ENCODE measurements at places on chromosomes 2 and 18.

GRCh38 chr18:61400016-61400635 is 66.9 kb downstream of the CDH20 start:
- DNase-seq, result peak; percentile 62

- no peak for DNase-seq
Observed at GRCh38 chr2:221133941-221134340, 438.2 kb downstream of the EPHA4 start.

DNA sequence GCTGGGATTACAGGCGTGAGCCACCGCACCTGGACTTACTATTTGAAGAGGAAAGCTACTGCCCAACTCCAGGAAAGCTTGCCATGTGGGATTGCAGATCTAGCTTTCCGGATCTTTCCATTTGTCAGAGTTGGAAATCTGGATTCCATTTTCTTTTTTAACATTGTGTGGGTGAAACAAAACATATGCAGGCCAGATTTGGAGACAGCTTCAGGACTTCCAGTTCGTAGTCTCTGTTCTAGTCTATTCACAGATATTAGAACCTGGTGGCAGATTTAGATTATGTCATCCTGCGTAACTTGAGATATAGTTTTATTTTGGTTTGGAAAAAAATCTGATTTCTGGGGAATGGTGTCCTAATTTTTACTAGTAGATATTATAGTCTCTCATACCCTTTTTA is 70.5 kb downstream of the ZNF236 start:
- no peak for DNase-seq

GRCh38 chr18:44507729-44508325 is 172.9 kb upstream of the SETBP1 start:
- no peak for DNase-seq

DNA sequence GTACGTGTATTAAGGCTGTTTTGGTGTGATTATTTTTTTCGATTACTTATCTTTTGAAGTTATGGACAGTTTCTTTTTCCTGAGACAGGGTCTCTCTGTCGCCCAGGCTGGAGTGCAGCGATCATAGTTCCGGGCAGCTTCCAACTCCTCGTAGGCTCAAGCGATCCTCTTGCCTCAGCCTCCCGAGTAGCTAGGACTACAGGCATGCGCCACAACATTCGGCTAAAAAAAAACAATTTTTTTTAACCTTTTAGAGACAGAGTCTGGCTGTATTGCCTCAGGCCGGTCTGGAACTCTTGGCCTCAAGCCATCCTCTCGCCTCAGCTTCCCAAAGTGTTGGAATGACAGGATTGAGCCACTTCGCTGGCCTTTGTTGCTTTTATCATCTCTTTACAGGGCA is 945 bp downstream of the HAT1 start:
- no peak for DNase-seq

- no peak for DNase-seq
Observed at GRCh38 chr2:58895857-58896256, 654.7 kb upstream of the FANCL start.

DNA sequence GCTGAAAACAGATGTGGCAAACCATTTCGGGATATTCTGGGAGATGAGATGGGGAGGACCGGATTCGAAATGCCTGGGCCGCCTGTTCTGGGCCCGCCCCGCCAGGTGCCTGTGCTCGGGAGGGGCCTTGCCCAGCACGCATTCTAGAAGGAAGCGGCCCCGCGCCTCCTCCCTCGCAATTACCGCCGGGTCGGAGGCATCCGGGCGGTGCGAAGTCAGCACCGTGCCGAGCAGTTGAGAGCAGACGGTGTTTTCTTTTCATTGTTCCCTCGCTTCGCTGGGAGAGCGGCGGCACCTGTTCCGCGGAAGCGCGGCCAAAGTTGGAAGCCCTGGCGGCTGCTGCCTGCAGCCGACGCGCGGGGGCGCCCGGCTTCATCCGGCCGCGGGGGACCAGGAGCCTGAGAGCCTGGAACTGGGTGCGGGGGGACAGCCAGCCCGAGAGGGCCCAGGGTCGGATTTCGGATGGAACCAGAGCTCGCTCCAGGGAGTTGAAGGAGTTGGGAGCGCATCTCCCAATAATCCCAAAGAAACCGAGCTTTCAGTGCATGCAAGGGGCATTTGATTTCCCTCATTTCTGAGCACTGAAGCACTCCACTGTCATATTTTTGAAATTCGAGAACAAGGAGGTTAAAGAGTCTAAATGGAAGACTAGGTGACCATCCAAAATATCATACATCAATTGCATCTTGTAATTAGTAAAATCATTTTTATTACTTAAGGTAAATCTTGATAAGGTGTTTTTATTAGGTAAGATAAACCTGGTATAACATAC is 241.8 kb upstream of the RAB12 start:
- DNase-seq, result peak; percentile 80

DNA sequence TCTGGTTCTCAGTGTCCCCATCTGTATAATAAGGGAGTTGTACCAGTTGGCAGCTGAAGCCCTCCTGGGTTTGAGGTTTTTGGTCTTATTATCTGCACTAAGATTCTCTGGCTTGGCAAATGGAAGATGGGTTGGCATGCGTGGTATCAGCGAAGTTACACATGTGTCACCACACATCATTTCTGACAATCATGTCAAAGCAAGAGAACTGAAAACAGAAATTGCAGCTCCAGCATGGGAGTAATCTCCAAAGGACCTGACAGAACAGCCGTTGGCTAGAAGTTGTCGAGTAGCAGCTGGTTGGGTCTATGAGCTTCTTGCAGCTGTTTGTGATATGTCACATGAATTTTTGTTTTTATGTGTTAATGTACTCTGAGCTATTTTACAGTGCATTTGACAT is 317.4 kb downstream of the SLC4A3 start:
- no peak for DNase-seq

GRCh38 chr2:201950606-201951005 is 83.0 kb upstream of the FZD7 start:
- peak; percentile 70 for DNase-seq

DNA sequence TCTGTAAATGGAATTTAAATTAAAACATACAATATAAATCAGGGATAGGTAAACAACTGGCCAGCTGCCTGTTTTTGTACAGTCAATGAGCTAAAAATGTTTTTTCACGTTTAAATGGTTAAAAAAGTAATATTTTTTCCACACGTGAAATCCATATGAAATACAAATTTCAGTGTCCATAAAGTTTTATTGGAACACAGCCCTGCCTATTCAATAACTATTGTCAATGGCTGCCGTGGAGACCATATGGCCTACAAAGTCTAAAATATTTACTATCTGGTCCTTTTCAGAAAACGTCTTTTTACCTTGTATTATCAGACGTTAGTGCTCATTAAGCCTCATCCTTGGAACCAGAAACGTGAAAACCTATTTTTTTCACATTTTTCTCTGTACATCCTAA is 1.3 kb downstream of the TMEM17 start:
- no peak for DNase-seq

- DNase-seq, result no peak
Observed at GRCh38 chr2:200121931-200122330, 166.5 kb downstream of the MAIP1 start.

DNA sequence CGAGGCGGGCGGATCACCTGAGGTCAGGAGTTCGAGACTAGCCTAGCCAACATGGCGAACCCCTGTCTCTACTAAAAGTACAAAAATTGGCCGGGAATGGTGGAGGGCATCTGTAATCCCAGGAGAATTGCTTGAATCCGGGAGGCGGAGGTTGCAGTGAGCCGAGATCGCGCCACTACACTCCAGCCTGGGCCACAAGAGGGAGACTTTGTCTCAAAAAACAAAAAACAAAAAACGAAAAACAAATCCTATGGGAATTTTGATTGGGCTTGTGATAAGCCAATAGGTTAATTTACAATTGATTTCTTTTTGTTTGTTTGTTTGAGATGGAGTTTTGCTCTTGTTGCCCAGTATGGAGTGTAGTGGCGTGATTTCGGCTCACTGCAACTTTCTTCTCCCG is 24.2 kb upstream of the TOGARAM2 start:
- peak; percentile 57 for DNase-seq

GRCh38 chr2:79388024-79388423 is 124.8 kb upstream of the CTNNA2 start:
- no peak for DNase-seq

GRCh38 chr2:28668106-28668814 is 83.4 kb upstream of the PPP1CB start:
- DNase-seq, result no peak

- peak; percentile 11 for DNase-seq
Observed at GRCh38 chr18:70621710-70622109, 332.9 kb downstream of the SOCS6 start.

- no peak for DNase-seq
Observed at GRCh38 chr2:191892391-191892790, 45.5 kb upstream of the CAVIN2 start.

DNA sequence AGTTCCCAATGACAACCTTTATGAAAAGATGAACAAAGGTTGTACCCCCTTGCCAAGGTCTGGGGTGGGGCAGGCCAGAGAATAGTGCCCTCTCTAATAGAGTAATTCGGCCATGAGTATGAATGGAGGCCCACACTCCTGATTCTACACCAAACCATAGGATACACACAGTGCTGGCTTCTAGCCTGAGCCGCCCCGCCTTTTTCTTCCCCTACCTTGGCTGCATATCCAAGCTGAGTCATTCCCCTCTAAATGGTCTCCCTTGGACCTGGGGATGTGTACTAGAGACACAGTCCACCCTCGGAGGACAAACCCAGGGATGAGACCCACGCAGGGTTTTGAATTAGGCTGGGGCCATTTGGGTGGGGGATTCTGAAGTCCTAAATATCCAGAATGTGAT is 107.2 kb upstream of the CAPN13 start:
- DNase-seq, result no peak

DNA sequence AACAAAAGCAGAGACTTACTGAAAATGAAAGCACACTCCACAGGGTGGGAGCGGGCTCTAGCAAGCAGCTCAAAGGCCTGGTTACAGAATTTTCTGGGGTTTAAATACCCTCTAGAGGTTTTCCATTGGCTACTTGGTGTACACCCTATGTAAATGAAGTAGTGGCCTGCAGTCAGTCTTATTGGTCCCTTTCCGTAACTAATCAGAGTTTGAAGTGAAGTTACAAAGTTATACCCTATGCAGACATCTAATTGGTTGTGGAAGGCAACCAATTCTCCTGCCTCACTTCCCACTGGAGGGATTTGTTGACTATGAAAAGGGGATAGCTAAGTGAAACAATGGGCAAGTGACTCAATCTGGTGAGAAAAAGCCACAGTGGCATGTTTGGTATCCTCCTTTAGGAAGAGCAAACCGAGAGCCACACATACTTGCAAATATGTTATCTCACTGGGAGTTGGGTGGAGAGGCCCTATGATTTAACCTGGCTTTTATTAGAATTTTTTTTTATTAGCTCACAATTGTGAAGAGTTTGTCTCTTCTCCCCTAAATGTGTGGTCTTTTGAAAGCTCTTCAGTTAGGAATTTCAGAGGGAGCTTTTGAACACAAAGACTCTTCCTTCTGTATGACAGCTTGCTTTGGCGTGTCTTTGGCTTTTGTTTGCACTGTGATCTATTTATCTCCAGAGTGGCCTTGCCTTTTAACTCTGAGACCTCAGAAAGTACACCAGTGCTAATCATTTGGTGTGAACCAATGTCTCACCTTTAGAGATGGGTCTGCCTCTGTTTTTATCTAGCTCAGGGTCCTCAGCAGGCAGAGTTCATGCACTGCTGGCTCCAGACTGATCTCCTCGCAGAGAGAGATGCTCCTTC is 69.6 kb downstream of the MAP4K4 start:
- DNase-seq, result peak; percentile 96

- no peak for DNase-seq
Observed at GRCh38 chr2:59308108-59308507, 1067.0 kb upstream of the FANCL start.

GRCh38 chr2:182946958-182947369 is 80.5 kb upstream of the FRZB start:
- no peak for DNase-seq

- peak; percentile 87 for DNase-seq
Observed at GRCh38 chr2:223041527-223042109, 10.4 kb upstream of the KCNE4 start.

GRCh38 chr18:57437766-57438671 is 2.8 kb downstream of the ONECUT2 start:
- peak; percentile 93 for DNase-seq

- no peak for DNase-seq
Observed at GRCh38 chr2:39666491-39667101, 879 bp downstream of the TMEM178A start.

DNA sequence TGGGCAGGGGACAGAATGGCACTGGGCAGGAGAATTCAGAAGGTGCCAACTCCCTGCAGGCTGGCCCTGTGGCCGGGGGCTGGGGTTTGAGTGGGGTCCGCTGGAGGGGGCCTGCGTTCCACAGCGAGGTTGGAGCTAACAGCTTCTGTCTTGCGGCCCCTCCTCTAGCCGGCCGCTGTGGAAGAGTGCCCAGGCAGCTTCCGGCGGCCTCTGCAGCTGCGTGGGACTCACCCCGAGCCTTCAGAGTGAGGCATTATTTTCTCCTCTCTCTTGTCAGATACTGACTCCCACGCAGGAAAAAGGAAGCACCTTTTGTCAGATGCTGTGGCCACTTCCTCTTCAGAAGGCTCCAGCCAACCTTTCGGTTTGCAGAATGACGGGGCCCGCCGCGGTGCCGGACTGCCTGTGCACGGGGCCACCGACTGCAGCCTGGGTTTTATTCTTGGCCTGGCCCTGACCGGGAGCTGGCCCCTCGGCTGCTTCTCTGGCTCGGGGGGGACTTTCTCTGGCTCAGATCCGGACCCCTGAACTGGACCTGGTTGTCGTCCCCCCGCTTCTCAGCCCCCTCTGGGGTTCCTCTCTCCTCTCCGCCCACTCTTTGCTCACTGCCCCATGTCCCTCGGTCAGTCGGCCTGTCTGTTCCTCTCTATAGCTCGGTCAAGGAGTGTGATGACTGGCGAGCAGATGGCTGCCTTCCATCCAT is 40.1 kb downstream of the ARHGAP25 start:
- no peak for DNase-seq

DNA sequence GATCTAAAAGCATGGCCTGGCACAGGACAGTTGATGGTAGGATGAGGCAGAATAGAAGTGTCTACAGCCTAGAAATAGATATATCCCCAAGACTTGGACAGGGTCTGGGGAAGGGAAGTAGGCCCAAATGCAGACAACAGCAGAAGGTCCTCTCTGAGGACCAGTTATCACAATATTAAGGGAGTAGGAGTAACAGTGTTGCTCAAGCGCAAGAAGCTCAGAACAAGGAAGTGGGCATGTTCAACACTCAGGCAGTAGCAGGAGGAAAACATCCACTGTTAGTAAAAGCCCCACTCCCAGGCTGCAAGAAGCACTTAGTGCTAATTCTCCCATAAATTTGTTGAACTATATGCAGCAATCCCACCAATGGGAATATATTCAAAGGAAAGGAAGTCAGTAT is 314.7 kb downstream of the METTL4 start:
- DNase-seq, result no peak

DNA sequence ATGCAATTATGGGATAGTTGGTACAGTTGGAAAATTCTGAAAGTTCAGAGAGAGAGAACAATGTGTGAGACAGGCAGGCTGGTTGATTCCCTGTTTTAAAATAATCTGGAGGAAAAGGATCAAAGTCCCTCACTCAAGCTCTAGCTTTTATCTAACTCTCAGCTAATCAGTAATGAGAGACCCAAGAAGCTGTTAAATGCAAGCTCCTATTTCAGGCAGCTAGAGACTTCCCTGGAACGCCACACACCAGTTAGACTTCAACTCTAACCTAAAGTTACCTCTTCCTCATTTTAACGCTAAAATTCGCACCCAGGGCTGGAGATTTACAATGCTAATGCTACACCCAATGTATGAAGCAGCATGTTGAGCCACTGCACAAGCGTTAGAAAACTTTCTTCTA is 243.1 kb downstream of the EN1 start:
- DNase-seq, result peak; percentile 61
